ENCODE measurements at places on chromosomes 4 and X.

GRCh38 chr4:95531141-95531540 lies 17.6 kb downstream of the UNC5C start:
- DNase-seq, result no peak

- DNase-seq, result no peak
These were observed 27.8 kb upstream of the WDFY3 start for GRCh38 chr4:84994280-84994679.

DNA sequence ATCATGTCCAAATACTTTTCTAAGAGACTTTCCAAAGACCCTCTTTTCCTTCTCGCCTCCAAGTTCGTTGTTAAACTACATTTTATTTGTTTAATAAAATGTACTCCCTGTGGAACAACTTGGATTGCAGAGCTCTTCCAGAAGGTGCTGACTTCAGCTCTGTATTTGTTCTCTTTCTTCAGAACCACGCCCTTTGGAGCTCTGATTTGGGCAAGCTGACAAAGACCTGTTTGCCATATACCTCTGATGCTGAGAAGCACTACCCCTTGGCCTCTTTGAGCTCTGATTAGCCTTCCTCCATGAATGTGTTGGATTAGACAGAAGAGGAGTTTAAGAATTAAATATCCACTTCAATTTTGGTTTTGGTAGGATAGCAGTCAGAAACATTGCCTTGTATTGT lies 815.1 kb upstream of the POU3F4 start:
- DNase-seq, result no peak

DNA sequence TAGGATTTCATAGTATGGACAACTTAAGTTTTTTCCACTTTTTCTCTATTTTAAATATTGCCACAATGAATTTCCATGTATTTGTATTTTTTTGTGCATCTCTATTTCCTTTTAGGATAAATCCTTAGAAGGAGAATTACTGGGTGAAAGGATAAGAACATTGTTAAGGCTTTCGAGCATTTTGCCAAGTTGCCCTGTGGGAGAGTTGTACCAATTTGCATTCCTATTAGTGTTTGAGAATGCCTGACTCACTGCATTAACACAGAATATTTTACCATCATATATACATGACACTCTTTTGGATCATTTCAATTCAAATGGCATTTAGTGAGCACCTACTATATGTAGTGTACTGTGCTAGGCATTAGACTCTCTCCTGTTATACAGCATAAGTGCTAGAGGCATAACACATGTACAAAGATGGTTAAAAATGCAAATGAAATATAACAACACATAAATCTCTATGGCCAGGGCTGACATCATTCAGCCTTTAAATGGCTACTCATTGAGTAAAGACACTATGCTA lies 57.0 kb downstream of the PLAC1 start:
- no peak for DNase-seq

GRCh38 chrX:39476604-39477021 lies 621.1 kb downstream of the BCOR start:
- DNase-seq, result no peak

- DNase-seq, result no peak
These were observed 38.0 kb upstream of the FAM9C start for GRCh38 chrX:13082206-13083065.

- no peak for DNase-seq
These were observed 99.8 kb downstream of the PTCHD1 start for GRCh38 chrX:23434356-23434884.

- DNase-seq, result no peak
These were observed 50.2 kb upstream of the GPR174 start for GRCh38 chrX:79094075-79094832.

DNA sequence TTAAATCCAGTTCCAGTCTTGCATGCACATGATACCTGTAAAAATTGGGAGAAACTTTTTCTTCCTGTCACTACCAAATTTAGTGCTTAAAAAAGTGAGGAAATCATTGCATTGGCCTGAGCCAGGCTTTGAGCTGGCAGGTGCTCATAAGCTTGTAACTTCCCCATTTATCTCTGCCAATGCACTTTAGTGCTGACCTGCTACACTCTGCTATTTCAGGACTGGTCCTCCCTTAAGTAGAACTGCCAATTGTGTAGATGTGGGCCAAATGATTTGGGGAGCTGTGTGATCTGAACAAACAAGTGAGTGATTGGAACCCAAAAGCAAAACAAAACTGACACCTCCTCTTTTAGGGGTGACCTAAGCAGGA lies 51.8 kb downstream of the ZNF827 start:
- no peak for DNase-seq

DNA sequence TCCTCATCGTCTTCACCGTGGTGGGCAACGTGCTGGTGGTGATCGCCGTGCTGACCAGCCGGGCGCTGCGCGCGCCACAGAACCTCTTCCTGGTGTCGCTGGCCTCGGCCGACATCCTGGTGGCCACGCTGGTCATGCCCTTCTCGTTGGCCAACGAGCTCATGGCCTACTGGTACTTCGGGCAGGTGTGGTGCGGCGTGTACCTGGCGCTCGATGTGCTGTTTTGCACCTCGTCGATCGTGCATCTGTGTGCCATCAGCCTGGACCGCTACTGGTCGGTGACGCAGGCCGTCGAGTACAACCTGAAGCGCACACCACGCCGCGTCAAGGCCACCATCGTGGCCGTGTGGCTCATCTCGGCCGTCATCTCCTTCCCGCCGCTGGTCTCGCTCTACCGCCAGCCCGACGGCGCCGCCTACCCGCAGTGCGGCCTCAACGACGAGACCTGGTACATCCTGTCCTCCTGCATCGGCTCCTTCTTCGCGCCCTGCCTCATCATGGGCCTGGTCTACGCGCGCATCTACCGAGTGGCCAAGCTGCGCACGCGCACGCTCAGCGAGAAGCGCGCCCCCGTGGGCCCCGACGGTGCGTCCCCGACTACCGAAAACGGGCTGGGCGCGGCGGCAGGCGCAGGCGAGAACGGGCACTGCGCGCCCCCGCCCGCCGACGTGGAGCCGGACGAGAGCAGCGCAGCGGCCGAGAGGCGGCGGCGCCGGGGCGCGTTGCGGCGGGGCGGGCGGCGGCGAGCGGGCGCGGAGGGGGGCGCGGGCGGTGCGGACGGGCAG lies 792 bp downstream of the ADRA2C start:
- no peak for DNase-seq

- DNase-seq, result peak; percentile 72
These were observed 17.5 kb downstream of the DOK7 start for GRCh38 chr4:3480528-3481112.

DNA sequence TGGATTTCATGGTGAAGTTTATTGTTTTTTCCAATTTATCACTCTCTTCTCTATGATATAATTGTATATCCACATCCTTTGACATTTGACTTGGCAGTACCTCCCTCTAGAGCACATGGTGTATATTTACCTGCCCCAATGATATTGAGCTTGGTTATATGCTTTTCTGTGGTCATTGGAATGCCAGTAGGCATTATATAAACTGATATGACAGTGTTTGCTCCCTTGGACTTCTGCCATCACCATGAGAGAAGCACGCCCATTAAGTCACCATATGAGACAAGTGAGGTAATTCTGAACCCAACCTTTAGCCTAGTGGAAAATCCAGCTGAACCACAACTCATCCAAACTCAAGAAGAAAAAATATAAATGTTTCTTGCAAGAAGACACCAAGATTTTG lies 2761.5 kb downstream of the ARAP2 start:
- no peak for DNase-seq

DNA sequence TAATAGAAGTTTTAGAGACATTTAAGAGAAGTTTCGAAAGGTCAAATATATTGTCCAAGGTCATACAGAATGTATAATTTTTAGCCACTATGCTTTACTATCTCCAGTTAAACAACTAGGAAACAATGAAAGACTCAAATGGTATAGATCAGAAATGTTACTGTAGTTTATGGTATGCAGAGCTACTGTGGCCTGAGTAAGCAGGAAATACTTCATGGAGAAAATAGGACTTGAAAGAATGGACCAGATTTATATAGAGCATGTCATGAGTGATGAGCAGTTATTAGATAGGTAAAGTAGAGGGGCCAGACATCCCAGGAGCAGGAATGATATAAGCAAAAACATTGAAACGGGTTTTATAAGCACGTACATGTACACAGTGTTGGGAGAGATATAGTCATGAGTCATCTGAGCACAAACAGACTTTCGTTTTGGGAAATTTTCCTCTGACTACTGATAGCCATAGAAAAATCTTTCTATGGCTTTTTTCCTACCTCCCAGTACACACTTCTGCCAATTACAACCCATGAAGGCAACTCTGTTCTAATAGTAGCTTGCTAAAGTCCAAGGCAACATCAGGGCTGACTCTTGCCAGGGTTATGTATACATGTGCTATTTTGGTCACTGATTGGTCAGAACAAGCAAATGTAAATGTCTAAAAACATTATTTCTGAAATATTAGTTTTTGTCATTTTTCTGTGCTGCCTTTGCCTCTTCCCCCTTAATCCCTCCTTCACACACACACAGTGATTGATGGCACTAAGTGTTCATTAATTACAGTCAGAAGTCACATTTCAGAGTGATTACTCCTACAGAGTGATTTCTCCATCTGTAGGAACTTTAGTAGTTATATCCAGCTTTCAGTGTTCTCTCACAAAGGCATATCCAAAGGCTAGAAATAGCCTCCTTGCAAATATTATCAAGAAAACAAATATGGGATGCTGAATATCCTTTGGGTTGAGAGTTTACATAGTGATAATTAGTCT lies 198.7 kb downstream of the ENOX2 start:
- no peak for DNase-seq

- DNase-seq, result no peak
These were observed at the start of gene NHSL2 for GRCh38 chrX:71910643-71910985. TSS of gene NHSL2 (plus strand) at chrX:71910845.

DNA sequence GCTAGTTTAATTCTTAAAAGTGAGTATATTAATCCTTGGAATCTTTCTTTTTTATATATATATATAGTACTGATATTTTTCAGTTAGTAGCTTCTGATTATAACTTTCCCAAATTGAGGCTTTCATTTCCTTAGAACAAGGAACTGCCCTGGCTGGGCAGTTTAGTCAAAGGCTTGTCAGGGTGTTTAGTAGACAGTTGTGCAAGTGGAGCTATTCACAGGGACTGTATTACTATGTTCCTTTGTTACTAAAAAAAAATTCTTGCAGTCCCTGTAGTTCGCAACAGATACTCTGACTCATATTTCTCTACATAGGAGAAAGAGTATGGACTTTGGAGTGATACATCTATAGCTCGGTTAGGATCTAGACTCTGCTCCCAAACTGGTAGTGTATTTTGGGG lies 20.8 kb downstream of the USO1 start:
- DNase-seq, result no peak

DNA sequence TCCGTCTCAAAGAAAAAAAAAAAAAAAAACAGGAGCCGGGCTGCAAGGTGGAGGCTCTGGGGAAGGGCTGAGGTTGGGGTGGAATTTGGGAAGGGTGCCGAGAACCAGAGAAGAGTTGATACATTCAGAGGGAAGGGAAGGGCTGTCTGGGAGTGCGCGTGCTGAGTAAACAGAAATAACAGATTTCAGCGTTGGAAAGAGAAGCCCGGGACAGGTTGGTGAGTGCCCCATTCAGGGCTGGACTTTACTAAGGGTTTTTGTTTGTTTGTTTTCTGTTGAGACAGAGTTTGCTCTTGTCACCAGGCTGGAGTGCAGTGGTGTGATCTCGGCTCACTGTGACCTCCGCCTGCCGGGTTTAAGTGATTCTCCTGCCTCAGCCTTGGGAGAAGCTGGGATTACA lies 1.7 kb upstream of the IL3RA start:
- no peak for DNase-seq

- no peak for DNase-seq
These were observed 472.7 kb downstream of the IDS start for GRCh38 chrX:149032449-149032848.

- DNase-seq, result no peak
These were observed 39.4 kb upstream of the TET2 start for GRCh38 chr4:105107095-105107856.

- no peak for DNase-seq
These were observed 113.5 kb upstream of the FAM9A start for GRCh38 chrX:8914681-8915080.

- no peak for DNase-seq
These were observed 174.9 kb upstream of the SMARCAD1 start for GRCh38 chr4:94032754-94033153.

DNA sequence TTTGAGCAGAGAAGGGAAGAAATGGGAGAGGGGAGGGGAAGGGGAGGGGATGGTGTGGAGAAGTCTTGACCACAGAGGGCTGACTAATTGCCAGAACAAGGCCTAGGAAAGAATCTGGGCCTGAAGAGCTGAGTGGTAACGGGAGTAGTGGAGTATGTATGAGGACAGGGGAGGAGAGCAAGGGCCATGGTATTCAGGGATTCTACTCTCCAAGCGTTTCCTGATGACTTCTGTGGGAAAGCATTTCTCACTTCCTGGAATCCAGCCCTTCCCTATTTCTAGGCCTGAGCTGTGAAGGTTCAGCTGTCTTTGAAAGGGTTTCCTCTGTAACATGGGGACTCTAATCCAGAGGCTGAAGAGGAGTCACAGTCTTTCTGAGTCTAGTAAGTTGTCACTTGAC lies 19.7 kb upstream of the SOX3 start:
- DNase-seq, result no peak

- no peak for DNase-seq
These were observed 27.3 kb upstream of the STS start for GRCh38 chrX:7119950-7120877.

- DNase-seq, result no peak
These were observed 229.8 kb upstream of the SFRP2 start for GRCh38 chr4:154018659-154019058.

- DNase-seq, result no peak
These were observed 53.9 kb downstream of the ABLIM2 start for GRCh38 chr4:8104491-8105305.

DNA sequence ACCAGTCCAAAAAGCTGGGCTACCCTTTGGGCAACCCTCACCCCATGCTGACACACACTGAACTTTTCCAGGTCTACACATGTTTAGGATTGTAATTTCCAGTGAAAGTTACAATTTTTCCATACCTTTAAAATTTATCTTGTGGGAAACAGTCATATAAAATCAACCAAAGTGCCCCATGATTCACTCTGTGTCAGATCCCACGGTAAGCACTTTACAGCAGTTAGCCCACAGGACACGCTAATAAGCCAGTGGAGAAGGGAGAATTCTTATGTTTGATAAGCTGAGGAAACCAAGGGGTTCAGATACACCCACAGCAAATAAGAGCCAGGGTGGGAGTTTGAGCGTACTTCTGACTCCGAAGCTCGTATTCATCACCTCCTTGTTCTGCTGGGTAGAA lies 72.4 kb upstream of the TBL1X start:
- no peak for DNase-seq

GRCh38 chr4:79862821-79863220 lies 210.2 kb downstream of the ANTXR2 start:
- no peak for DNase-seq

- no peak for DNase-seq
These were observed 511 bp upstream of the DUSP21 start for GRCh38 chrX:44843318-44843702.

- no peak for DNase-seq
These were observed 475.7 kb upstream of the SLIT2 start for GRCh38 chr4:19776021-19776459.

- DNase-seq, result no peak
These were observed 820 bp upstream of the RASL11B start for GRCh38 chr4:52861171-52861823.

DNA sequence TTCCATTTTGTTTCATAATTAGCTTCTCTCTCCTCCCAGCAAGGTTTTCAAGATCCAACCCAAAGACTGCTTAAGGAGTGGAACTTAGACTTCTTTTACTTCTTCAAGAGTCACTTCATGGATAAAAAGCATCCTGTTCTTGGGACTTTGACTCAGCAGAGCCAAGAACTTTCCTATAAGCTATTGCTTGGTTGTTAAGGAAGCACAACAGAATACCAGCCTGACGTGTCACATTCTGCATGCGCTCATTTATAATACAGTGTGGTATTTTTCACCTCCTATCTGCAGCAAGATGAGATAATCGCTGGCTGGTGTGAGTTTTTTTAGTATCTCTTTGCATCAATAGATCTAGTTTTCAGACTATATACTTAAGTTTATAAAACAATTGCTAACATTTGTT lies 152.1 kb downstream of the PALLD start:
- no peak for DNase-seq

Measured in GM06990 (cell line).